ENCODE measurements at places on chromosomes 4 and X. TPM values are rescaled to one million over a fixed set of nuclear protein-coding genes. Genes with fewer than 3 reads are reported as not detected.

Gene CLDN24
- not detected for total RNA-seq

GRCh38 chrX:118839334-118839958 lies 15.8 kb downstream of the ZCCHC12 start:
- DNase-seq: no peak

DNA sequence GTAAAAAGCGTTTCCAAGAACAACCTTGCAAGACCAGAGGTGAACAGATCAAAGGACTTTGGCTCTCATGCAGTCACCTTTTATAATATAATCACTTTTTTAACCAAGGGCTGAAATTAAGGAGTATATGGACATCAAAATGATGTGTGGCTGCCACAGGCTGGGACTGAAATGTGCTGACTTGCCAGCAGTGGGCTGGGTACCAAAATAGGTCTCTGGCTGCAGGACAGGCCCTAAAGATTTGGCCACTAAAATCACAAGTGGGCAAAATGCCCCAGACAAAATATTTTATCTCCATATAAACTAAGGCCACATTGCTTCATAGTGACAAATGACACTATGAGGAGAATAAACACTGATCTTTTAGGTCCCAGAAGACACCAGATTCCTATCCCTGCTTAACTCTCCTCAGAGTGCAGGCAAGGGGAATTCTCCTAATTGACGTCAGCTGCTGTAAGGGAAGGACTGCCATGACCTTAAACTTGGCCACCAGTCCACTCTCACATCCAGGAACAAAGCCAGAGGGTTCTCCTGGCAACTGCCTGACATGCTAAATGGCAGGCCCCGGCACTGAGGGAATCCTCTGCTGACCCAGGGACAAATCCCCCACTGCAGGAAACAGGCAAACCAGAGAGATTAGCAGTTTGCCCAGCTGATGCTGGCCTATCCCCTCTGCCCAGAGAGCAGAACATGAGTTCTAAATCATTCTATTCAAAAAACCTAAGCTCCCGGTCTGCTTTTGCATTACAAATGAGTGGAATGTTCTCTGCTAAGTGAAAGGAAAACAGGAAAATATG lies 155.8 kb downstream of the PPP3CA start:
- no peak for DNase-seq

DNA sequence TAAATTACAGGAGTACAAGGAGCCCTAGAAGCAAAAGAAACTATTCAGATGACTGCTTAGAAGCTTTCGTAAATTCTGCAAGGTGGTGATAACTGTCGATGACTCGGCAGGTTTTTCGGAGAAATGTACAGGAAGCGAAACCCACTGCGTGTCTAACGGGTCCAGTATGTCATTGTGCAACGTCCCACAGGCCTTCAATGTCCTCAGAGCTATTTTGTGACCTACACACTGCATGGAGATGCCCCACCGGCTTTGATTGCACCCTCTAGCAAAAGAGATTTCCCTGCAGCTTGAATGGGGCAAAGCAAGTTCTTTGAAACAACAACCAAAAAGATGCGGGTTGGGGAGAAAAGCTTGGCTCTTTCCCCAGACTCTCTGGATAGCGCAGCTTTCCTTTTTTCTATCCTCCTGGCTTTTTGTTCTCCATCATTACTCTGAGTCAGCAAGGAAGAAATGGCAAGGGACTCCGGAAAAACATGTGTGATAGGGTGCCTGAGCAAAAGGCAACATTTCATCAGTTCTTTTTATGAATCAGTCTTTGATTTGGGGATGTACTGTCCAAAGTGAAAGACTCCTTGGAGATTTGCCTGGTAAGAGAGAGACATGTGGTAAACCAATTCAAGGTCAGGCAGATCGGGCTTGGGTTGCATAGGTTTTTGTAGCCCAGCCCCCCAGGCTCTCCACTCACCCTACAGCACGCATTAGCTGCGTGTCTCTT lies 112.0 kb upstream of the TBL1X start:
- DNase-seq: no peak

GRCh38 chr4:8818063-8818881 lies 53.4 kb downstream of the HMX1 start:
- DNase-seq: no peak

Gene CT45A1
- total RNA-seq: not detected

DNA sequence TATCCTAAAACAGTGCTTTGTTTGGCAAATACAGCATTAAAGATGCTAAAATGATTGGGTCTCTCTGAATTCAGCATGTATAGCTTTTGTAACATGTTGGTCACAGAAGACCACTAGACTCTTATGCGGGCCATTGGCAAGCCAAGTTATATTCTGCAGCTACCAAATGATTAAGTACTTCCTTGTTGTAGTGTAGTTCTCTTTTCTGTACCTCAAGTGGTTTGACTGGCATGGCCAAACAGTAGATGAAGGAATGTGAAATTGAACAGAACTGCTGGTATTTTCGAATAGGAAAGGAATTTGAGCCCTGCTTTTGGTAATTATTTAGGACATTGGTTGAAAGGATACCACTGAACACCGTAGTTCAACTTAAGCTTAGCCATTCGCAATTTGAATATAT lies 193.9 kb upstream of the GPC4 start:
- no peak for DNase-seq

DNA sequence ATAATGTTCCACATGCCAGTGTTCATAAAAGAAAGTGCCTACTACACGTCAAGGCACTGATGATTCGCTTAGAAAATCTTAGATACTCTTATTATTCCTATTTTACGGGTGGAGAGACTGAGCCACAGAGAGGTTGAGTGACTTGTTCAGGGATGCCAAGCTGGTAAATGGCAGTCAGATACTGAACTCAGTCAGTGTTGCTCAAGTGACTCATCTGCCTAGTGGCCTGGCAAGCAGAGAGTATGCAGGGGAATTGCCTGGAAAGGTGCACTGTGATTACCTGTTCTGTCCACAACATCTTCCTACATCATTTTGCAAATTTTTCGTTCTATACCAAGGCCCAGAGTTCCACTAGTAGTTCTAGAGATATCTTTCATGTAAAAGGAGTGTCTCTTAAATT lies 68.4 kb downstream of the RAPGEF2 start:
- no peak for DNase-seq

DNA sequence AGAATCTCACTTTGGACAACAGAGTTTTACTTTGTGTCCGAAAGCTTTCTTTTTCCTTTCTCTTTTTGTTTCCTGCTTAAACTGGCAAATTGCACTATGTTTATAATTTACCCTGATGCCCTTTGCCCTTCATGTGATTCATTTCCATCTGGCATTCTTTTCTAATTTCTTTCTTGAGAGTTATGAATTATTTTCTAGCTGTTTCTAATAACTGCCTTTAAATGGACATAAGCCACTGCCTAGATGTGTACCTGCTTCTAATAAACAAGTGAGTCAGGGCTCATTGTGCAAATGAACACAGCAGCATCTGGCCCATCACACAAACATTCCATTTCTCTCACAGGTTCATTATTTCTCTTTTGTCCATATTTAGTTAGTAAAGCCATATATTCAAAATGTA lies 242.3 kb upstream of the GPRIN3 start:
- DNase-seq: no peak

GRCh38 chrX:36241397-36241796 lies 321.9 kb downstream of the CFAP47 start:
- no peak for DNase-seq

- DNase-seq: no peak
These were observed 242.9 kb downstream of the ARHGAP24 start for GRCh38 chr4:85717847-85718246.

Gene GLA
- total RNA-seq: 32.3 TPM

GRCh38 chr4:8222609-8223388 lies 23.7 kb downstream of the SH3TC1 start:
- no peak for DNase-seq

- DNase-seq: no peak
These were observed 14.5 kb upstream of the HEPH start for GRCh38 chrX:66149519-66149918.

DNA sequence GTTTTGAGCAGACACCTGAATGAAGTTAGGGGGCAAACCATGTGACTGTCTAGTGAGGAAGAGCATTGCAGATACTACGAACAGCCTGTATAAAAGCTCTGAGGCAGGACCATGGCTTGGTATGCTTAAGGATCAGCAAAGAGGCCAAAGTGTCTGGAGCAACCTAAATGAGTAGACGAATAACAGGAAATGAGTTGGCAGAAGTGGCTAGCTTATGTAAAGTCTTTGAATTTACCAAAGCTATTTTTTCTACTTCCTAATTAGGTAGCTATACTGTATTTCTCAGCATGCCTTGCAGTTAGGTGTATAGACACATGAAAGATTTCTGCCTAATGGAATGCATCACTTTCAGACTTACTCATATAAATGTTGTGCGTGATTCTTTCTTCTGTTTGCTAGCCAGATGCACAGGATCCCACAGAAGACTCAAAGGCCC lies 9.3 kb upstream of the GPRIN3 start:
- DNase-seq: no peak

GRCh38 chrX:101025126-101025525 lies 26.8 kb downstream of the TRMT2B start:
- DNase-seq: no peak

DNA sequence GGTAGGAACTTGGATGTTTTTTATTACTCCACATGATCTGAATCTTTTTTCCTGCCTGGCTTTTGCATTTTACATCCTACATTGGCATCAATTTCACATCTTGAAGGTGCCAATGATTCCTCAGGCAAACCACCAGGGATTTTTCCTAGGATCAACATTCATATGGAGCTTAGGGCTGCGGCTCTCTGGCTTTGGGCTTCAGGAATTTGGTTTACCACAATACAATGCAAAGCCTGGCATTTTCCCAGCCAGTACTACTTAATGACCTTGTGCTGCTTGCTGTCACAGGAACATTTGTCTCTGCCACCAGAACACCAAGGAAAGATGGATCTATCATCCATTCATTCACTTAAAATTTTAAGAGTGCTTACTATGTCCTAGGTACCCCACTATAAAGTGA lies 180.7 kb downstream of the PDGFC start:
- DNase-seq: no peak

Gene DACH2
- total RNA-seq: not detected

Gene DMRTC1
- not detected for total RNA-seq

- DNase-seq: no peak
These were observed 26.7 kb upstream of the STS start for GRCh38 chrX:7120878-7121219.

Gene FAM53A
- total RNA-seq: 9.4 TPM

DNA sequence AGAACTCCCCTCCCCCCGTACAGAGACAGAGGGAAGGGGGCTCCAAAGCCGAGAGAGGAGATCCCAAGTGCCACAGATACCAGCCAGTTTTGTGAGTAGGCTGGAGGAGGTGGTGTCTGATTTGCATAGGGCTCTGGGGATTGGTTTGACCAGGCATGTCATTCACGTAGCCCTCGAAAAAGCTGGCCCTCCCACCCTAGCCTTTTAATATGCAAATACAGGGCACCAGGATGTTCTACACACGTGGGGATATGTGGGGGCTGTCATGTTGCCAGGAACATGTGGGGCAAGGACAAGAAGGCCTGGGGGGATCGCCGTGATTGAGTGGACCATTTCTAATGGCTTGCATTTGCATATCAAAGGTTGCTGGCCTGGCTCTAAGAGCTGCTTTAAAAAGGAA lies 272.9 kb downstream of the PPP1R2C start:
- no peak for DNase-seq

GRCh38 chr4:142440093-142440492 lies 406.0 kb downstream of the INPP4B start:
- DNase-seq: no peak

GRCh38 chr4:8077181-8078108 lies 81.2 kb downstream of the ABLIM2 start:
- no peak for DNase-seq

DNA sequence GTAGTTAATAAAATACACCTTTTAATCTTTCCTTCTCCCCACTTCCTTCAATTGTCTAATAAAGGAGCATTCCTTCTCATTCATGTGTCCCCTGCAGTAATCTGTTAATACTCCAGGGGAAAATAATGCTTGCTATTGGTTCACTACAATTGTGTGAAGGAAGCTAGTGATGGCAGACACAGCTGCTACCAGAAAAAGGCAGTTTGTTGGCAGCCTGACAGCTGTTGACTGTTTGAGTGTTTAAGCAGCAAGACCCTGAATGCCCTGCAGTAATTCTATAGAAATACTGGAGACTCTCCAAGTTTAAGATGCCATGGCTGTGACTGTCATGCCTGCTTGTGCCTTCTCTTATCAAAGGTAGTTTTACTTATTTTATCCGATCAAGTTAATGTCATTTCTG lies 359.5 kb downstream of the C4orf33 start:
- no peak for DNase-seq

GRCh38 chr4:174553828-174554227 lies 31.5 kb upstream of the HPGD start:
- no peak for DNase-seq

DNA sequence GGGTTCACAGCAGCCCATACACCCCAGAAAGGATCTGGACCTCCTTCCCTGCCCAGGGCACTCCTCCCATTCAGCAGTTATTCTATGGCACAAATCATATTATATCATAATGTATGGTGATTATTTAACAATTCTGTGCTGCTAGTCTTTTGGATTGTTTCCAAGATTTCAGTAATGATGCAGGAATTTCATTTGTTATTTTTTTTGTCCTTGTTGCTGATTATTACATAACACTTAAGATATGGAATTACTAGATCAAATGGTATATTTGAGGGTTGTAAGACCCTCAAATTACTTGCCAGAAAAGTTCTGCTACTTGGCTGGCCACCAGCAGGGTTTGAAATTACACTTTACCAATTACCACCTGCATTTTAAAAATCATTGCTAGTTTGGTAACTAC lies 36.4 kb downstream of the QDPR start:
- no peak for DNase-seq

- no peak for DNase-seq
These were observed 121.5 kb downstream of the PPEF1 start for GRCh38 chrX:18828832-18829404.

Gene HSD17B10
- 77.8 TPM for total RNA-seq

GRCh38 chrX:125295337-125295736 lies 24.3 kb upstream of the TEX13C start:
- DNase-seq: no peak

DNA sequence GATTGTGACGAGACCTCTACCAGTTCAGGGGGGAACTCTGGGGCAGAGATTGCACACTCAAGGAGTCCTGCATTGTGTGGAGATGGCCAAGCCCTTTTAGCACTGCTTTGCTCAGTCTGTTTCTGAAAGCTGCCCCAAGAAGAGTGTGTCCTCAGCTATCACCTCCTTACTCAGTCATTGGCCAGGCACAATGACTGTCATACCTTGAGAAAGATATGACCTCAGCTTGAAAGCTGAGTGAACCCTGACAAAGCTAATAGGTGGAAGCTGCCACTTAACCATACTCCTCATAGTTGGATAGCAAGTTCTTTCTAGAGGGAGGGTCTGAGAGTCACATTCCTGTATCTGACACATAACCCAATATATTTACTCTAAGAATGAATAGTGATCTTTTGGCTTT lies 37.8 kb upstream of the DIPK2B start:
- DNase-seq: no peak
